Right forelimb (tissue), 1 donor: ENCODE measurements at places on chromosomes 3 and 15.

GRCh38 chr15:38192496-38192895 is 60.1 kb upstream of the SPRED1 start:
- DNase-seq = no peak

DNA sequence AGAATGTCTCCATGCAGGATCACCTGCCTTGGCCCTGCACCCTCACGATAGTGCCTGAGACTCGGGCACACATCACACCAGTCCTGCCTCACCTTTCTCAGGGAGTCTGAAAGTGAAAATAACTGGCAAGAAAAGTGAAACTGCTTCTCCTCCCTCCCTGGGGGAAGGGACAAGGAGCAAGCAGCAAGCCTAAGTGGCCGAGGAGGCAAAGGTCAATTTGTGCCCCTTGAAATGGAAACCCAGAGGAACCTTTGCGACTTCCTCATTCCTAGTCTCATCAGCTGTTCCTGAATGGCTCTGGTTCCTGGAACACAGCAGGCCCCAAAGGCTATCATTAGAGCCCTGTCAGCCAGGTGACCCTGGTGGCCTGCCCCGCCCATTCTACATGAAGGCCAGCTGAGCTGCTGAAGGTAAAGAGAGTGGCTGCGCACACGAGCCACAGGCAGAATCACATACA is 28.0 kb upstream of the SLCO2A1 start:
- DNase-seq = no peak

- DNase-seq = no peak
Measured at GRCh38 chr3:89300981-89301380, 193.6 kb downstream of the EPHA3 start.

GRCh38 chr3:51057121-51057520 is 328.0 kb upstream of the MANF start:
- no peak for DNase-seq

GRCh38 chr3:123301331-123302184 is 99.8 kb downstream of the SEC22A start:
- DNase-seq = no peak

DNA sequence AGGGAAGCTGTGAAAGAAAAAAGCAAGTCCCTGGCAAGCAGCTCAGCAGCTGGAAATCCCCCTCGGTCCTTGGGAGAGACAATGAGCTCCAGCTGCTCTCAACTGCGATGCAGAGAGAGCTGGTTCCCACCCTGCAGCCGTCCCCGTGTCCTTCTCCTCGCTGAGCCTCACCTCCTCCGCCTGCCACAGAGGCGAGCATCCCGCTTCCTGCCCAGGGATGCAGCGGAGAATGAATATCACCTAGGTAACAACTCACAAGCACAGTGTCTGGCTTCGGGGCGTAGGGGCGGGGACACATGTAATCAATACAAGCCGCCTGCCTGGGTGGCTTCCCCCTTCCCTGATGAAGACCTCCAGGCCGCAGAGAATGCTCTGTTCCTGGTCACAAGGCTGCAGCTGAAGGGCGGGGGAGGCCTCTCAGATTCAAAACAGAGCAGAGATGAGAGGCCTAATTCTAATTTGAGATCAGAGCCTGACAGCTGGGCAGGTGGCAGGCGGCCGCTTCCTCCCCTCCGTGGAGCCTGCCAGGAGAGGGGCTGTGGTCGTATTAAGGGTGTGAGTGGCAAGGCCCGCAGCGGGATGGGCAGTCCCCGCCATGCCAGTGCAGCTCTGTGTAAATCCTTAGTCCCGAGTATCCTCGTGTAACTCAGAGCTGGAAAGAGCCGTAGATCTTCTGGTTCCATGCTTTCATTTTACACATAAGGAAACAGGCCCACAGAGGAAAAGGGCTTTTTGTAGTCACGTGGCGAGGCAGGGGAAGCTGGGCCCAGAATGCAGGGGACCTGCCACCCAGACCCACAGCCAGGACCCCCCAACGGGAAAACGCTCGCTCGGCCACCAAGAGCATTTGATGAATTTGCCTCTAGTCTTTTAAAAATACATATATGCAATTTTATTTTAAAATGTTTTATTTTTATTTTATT is 24.3 kb downstream of the ZDHHC19 start:
- DNase-seq = peak; percentile 76

DNA sequence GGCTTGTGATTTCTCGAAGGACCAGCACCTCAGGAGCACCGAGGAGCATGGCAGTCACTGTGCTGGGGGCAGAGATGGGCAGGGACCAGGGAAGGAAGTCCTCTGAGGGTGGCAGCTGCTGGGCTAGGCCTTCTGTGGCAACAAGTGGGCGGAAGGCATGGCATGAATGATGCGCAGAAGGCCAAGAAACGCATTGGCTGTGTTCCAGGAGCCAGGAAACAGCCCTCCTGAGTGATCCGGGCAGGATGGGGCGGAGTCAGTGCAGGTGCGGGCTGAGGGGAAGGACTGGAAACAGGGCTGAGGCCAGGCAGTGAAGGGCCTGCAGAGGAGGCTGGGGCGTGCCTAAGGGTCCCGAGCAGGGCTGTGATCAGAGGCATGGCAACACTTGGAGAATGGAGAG is 23.6 kb downstream of the MRPS11 start:
- DNase-seq = no peak

DNA sequence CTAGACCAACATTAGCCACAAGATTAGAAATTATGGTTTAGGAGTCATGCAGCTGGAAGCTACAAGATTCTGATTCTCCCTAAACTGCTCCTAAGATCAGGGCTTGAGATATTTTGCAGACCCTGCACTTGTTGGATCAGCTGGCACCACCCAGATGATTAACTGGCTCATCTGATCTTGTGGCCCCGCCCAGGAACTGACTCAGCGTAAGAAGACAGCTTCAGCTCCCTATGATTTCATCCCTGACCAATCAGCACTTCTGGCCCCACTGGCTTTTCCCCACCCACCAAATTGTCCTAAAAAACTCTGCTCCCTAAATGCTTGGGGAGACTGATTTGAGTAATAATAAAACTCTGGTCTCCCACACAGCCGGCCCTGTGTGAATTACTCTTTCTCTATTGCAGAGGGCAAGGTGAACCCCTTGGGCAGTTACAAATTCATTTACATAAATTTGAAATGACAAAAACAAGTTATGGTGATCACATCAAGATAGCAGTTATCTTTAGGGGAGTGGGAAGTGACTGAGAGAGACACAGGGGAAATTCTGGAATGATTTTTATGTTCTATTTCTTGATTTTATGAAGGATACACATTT is 76.5 kb downstream of the CD200R1L start:
- DNase-seq = no peak

DNA sequence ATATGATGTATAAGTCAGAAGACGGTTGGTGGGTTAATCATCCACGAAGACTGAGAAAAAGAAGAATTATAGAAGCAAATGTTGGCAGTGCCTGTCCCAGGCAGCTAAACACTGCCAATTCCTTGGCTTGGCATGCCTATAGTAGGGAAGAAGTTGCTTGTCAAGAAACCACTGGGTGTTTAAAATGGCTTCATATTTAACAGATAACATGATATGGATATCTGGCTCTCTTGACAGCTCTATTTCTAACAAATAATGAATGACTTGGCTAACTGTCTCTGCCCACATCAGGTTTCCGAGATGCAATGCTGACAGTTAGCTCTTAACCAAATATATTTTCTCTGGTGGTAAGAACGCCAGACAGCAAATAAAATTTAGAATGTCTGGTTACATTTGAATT is 341.7 kb upstream of the KCNMB2 start:
- no peak for DNase-seq

- no peak for DNase-seq
Measured at GRCh38 chr3:20280257-20280656, 94.3 kb upstream of the SGO1 start.

- DNase-seq = no peak
Measured at GRCh38 chr3:72319194-72320094, 528.8 kb downstream of the SHQ1 start.

DNA sequence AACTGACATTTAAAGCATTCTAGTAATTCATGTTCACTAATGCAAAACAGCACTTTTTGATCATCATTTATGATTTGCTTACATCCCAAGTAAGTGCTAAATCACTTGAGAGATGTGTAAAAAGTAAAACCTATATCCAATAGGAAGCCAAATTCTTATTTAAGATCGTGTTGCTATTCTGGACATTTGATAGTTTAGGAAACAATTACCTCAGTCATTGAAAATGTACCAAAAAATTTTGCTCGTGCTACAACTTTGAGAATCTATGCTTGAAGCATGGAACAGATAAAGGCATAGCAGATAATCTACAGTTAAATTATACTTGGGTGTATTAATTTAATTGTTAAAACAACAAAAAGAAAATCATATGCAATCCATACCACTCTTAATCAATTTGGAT is 571.6 kb upstream of the NR2F2 start:
- no peak for DNase-seq

DNA sequence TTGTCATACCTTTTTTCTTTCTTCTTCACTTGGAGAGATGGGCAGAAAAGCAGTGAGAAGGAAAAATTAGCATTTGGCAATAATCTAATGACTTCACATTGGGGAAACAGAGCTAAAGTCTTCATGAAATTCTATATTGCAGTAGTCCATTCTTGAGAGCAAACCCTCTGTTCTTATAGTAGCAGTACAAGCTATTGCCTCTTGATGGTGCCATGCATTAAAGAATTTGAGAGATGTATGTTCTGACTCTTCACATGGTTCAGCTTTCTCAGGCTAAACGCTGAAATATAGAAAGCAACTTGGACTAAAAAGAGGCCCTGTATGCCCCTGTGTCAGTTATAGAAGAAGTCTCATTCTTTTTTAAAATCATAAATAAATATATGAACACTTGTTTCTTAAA is 36.0 kb downstream of the PHLDB2 start:
- no peak for DNase-seq

GRCh38 chr3:31268868-31269267 is 263.9 kb upstream of the STT3B start:
- DNase-seq = no peak

GRCh38 chr3:96863129-96863740 is 48.8 kb downstream of the EPHA6 start:
- no peak for DNase-seq

- DNase-seq = peak; percentile 80
Measured at GRCh38 chr15:68431792-68432401, at the start of gene ITGA11. ITGA11 (minus strand) TSS chr15:68432163; CDS start chr15:68432066, 97 bp downstream.

DNA sequence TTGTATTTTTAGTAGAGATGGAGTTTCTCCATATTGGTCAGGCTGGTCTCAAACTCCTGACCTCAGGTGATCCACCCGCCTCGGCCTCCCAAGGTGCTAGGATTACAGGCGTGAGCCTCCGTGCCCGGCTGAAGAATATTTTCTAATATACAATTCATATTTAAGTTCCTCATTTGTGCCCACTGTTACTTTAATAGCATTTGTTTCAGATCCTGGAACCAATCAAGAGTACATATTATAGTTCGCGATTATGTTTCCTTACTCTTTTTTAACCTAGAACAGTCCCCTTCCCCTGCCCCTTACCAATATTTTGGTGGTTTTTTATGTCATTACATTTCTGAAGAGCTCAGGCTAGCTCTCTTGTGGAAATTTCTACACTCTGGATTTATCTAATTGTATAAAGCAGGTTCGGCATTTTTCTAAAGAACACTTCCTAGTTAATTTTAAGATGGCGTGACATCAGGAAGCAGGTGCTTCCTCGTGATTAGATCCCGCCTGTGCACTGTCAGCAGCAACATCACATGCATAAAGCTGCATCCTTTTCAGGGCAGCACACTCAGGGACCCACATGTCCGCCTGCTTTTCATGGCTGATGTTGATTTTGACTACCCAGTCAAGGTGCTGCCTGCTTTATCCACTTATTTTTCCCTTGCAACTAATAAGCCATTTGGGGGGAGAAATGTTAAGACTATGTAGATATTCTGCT is 88.7 kb upstream of the EPHB3 start:
- DNase-seq = no peak

GRCh38 chr3:67289626-67290025 is 291.5 kb downstream of the KBTBD8 start:
- DNase-seq = no peak

- DNase-seq = no peak
Measured at GRCh38 chr3:128432971-128433836, 33.5 kb downstream of the DNAJB8 start.

DNA sequence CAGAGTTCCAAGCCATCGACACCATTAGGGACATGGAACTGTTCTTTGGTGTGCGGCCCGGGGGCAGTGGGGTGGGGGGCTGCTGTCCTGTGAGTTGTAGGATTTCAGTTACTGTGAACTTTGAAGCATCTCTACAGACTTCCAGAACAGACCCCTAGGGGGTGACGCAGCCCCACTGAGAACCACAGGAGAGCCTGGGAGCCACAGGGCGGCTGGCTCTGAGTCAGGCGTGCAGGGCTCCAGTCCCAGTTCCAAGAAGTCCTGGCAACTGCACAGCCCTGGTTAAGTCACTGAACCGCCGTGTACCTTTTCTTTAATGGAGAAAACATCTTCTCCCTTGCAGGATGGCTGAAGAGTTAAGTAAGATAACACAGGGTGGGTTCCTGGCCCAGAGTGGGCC is 23.5 kb upstream of the LRTM1 start:
- peak; percentile 82 for DNase-seq

DNA sequence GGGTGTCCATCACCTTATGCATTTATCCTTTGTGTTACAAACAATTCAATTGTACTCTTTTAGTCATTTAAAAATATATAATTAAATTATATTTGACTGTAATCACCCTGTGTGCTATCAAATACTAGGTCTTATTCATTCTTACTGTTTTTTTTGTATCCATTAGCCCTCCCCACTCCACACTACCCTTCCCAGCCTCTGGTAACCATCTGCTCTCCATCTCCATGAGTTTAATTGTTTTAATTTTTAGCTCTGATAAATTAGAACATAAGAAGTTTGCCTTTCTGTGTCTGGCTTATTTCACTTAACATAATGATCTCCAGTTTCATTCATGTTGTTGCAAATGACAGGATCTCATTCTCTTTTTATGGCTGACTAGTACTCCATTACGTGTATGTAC is 16.8 kb downstream of the C3orf20 start:
- no peak for DNase-seq

- DNase-seq = no peak
Measured at GRCh38 chr15:81813215-81813614, 232.6 kb downstream of the MEX3B start.

DNA sequence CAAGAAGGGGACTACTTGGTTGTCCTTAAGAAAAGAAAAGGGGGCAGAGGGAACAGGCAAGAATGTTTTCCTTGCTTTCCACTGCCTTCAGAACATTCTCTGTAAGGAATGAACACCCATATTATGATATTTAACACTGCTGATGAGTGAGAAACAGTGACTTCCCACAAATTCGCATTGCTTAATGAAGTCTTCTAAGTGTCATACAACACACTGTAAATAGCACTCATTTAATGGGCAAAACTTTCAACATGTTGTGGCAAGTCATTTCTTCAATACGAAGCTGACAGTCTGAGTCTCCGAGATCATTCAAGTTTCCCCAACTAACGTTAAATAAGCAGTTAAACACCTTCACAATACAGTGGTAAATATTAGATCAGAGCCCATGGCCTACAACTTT is 464.4 kb downstream of the SHQ1 start:
- no peak for DNase-seq

- DNase-seq = no peak
Measured at GRCh38 chr3:149188494-149188893, 33.1 kb downstream of the CP start.

DNA sequence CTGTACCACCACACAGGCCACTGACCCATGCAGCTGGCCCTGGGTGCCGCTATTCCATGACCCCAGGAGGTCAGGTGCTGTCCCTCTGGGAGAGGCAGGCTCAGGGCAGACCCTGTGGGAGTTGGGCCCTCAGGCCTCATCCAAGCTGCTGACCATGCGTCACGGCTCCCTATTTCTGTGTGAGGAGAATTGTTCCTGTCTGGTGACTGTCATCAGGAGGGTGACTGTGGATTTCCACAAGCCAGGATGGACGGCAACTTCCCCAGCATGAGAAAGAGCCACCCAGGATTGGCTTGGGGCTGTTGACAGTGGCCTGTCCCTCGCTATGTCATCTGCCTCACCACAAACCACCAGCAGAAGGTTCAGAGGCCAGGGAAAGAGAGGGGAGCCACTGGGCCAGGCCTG is 41.4 kb downstream of the ZDHHC19 start:
- DNase-seq = no peak
